EL (cell line): ENCODE measurements at places on chromosomes 3 and 15.

- DNase-seq = no peak
These were observed 20.9 kb upstream of the CEMIP start for GRCh38 chr15:80758130-80758745.

DNA sequence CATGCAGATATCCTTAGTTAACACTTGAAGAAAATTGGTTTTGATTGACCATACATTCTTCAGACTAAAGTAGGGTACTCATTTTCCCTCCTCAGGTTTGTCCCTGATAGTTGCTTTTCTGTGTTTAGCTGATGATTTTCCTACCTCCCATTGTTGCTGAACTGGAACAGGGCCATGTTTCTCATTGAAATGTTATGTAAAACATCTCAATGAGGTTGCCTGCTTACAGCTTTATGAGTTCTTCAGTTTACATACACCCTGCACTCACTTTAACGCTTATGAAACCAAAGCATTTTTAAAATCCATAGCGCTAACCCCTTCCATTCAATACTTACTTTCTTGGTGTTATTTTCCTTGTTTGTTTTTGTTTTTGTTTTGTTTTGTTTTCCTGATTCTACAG lies 61.9 kb downstream of the HMG20A start:
- peak; percentile 86 for DNase-seq

DNA sequence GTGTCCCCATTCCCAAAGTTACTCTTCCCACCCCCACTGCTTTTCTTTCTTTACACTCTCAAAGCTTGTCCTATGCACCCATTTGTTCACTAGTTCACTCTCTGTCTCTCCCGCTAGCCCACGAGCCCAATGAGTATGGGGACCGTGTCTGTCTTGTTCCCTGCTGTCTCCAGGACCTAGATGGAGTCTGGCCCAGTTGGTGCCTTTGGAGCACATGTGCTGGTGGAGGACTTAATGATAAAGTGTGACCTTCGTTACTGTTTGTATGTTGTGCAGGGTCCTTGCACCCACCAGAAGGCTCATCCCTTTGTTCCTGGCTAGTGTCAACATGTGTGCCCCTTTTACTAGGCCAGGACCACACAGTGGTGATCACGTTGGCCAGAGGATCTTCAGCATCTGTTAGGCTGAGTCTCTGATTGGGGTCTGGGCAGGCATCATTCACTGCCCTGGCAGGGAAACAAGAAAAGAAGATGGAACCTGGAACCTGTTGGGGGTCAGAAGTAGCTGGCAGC lies 7.4 kb downstream of the CISH start:
- DNase-seq = no peak

- no peak for DNase-seq
These were observed 17.7 kb downstream of the RPL22L1 start for GRCh38 chr3:170852324-170852723.

DNA sequence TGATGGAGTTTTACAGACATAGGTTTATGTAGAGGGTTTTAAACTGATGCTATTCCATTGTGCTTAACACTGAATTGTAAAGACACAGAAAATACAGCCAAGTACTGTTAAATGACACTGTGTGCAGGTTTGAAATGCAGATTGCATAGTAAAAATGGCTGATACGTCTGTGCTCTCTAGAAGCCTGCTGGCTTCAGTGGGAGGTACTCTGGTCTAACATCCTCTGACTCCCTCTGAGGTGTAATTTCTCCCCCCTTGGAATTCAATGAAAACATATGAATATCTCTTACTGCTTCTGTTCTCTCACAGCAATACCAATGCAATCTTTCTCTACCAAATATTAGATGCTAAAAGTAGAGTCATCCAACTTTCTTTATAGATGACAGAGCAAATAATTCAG lies 176.6 kb downstream of the SLC9A9 start:
- no peak for DNase-seq

DNA sequence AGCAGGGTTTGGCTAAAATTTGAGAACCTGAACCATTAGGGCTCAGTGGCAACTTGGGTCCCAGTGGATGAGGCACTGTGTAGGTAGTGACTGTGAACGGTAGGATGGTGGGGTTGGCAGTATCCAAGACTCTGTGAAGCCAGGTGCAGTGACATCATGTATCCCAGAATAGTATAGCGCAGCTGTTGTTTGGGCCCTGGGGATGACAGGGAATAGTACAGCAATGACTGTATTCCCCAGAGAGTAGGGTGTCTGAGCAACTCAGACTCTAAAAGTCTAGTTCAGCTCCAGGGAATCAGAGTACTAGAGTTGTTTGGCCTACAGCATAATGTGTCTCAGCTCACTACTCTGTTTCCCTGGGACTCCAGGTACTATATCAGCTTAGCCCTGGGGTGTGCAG lies 20.7 kb upstream of the PPP2R3A start:
- no peak for DNase-seq

GRCh38 chr3:186593862-186594261 lies 19.0 kb upstream of the AHSG start:
- DNase-seq = no peak

DNA sequence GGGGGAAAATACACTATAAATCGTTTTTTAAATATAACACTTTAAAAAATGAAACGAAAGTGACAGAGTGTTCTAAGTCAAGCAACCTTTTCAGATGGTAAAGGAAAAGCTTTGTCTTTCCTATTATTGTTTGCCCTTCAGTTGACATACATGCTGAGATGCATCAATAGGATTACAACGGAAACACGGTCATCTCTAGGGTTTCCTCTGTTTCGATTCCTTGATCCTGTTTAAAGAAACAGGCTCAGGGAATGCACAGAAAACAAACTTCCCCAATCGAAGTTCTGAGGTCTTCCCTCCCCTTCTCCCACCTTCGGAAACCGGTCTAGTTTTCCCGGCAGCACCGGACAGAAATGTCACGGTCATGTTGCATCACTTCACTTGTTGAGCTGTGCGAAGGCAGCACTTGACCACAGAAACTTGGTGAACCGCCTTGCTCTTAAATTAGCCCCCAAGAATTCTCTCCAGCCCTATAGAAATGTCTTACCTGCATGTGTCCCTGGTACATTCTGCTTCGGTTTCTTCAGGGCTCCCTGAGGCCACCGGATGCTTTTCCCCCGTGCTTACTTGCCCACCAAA lies 556 bp downstream of the PEX5L start:
- no peak for DNase-seq

DNA sequence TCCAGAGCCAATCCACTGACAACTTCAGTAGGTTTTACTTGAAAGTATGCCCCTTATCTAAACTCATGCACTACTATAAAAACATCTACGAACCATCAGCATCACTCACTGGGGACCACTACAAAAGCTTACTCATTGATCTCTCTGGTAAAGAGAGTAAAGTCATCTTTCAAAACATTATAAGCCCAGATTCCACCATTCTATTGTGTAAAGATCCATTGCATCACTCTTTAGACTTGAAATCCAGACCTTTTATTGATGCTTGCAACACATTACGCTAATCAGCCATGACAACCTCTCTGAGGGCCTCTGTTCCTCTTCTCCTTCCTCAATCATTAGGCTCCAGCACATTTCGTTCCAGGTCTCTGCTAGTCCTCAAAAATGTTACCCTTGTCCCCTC lies 248.9 kb upstream of the WNT5A start:
- DNase-seq = no peak

DNA sequence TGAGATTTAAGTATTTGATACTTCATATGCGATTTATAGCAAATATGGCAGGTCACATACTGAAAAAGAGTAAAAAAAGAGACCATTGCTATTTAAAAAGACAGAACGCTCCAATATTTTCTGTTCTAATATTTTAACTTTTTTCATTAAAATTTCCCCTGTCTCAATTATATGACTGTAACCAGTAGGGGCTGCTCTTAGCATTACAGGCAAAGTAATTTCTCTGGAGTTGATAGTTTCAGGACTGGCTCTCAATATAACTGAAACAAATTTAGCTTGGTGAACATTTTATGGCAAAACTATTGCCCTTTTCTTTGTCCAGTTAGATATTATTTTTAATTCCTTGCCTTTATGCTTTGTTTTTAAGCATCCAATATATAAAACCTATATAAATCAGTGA lies 286.3 kb upstream of the ROBO2 start:
- DNase-seq = no peak

- DNase-seq = peak; percentile 25
These were observed 52.9 kb downstream of the PGBD4 start for GRCh38 chr15:34154725-34155204.

DNA sequence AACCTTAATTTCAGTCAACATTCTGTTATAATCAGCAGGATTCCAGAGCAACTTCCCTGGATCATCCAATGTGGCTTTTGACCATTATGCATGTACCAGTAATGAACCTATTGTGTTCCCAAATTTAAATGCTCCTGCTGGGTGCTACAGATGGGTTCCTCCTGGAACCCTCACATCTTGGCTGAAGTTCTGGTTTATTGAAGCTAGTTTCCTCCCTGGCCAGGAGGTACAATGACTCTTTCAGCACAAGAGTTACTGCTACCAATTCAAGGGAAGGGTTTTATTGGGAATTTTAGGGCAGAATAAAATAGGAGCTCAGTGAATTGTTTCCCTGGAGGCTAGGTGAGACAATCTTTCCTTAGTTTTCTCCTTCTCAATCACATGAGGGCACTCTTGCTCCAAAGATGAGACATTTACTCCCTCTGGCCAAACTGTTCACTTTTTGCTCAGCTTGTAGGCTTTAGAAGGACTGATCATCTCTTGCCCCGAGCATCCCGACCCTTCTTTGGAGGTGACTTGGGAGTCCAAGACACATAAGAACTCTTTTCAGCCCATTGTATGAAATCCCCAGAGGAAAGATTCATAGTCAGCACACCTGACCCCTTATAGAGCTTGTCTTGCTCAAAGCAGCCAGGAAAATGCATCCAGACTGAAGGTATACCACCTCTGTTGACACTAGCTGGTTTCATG lies 8.8 kb upstream of the NPHP3 start:
- DNase-seq = peak; percentile 57

GRCh38 chr3:73571238-73571794 lies 53.4 kb downstream of the PDZRN3 start:
- no peak for DNase-seq

- peak; percentile 61 for DNase-seq
These were observed 10.1 kb downstream of the SCN10A start for GRCh38 chr3:38805765-38806386.

- peak; percentile 13 for DNase-seq
These were observed at the start of gene GDPGP1 for GRCh38 chr15:90234096-90234988. TSS of gene GDPGP1 (plus strand) at chr15:90234209. CDS start at chr15:90240909, 6,700 bp downstream.

GRCh38 chr3:55162031-55162795 lies 234.4 kb upstream of the LRTM1 start:
- peak; percentile 88 for DNase-seq

DNA sequence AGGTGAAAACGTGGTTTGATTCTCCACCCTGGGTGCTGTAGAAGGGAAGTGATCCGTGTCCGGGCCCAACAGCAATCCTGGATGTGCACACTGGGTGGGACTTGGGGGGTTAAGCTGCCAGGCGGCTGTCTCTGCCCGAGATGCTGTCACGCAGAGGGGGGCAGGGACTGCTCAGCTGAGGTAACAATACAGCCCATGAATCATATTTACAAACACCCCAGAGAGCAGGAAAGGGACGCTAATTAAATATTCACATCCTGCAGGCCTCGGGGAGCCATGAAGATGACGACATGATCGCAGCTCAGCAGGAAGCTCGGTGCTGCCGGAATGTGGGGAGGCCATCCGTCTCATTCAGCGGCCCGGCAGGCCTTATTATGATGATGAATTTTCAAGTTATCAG lies 17.9 kb upstream of the CRABP1 start:
- DNase-seq = peak; percentile 77

GRCh38 chr3:13346481-13347389 lies 73.4 kb downstream of the NUP210 start:
- no peak for DNase-seq

GRCh38 chr3:65376426-65376825 lies 662.3 kb downstream of the MAGI1 start:
- no peak for DNase-seq

GRCh38 chr3:56862352-56863062 lies 60.8 kb upstream of the ARHGEF3 start:
- DNase-seq = peak; percentile 49

GRCh38 chr15:41501931-41502794 lies 8.5 kb downstream of the ITPKA start:
- DNase-seq = no peak

GRCh38 chr3:132261506-132261905 lies 55.7 kb upstream of the ACP3 start:
- no peak for DNase-seq

DNA sequence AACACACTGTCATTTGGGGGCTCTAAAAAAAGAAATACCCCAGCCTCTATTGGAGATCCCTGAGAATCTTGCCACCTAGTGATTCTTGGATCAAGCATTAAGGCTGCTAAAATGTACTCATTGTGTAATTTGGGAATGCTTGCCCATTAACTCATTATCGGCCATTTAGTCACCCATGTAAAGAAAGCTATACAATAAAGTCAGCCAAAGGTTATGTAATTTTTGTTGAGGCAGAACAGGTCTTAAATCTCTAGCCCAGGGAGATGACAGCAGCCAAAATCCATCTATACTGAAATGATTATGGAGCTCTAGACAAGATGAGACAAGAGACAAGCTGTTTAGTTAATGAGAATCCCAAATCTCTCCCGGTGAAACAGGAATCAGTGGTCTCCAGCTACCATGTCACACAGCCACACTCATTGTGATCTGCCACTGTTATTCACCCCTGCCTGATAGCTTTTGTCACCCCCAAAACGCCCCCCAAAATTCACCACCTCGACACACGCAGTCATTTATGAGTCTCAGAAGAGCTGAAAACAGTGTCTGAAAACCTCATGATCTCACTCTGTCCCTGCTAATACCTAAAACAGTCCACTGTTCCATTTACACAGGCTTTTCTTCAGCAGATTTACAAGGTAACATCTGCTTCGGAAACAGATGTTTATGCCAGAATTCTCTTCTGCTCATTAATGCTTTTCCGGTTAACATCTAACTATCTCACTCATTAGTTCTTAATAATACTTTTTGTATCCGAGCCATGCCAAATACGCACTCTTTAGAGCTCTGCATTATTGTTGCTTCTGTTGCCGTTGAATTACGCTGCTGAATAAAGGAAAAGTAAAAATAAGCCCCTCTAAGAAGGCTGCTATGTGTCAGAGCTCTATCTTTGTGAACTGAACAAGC lies 138.5 kb downstream of the RORA start:
- DNase-seq = no peak

DNA sequence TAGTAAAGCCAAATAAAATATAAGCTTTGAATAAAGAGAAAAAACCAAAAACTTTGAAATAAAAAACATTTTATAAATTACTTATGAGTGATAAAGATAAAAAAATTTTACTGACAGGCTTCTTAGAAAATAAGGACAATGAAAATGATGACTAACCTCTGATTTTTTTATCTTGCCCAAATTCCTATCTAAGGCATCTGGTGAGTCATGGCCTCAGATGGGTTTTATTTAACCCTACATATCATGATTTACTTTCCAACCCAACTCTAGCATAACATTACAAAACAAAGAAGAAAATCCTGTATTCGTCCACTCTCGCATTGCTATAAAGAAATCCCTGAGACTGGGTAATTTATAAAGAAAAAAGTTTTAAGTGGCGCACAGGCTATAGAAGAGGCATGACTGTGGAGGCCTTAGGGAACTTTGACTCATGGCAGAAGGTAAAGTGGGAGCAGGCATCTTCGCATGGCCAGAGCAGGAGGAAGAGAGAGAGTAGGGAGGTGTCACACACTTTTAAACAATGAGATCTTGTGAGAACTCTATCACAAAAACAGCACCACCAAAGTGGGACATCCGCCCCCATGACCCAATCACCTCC lies 152.1 kb downstream of the NEK10 start:
- DNase-seq = peak; percentile 82

GRCh38 chr3:93924491-93924890 lies 49.2 kb downstream of the PROS1 start:
- no peak for DNase-seq

GRCh38 chr3:123161167-123161566 lies 40.6 kb upstream of the SEC22A start:
- DNase-seq = no peak
